ENCODE measurements at places on chromosomes 11 and 22. TPM values are rescaled to one million over a fixed set of nuclear protein-coding genes. Genes with fewer than 3 reads are reported as not detected.

The SCN2B gene
- total RNA-seq, result not detected

The OR4A16 gene
- total RNA-seq, result not detected

The GLB1L2 gene
- 3.9 TPM for total RNA-seq

The OR2D2 gene
- 0.44 TPM for total RNA-seq

The APOL5 gene
- total RNA-seq, result not detected

The GGTLC2 gene
- not detected for total RNA-seq

The KRTAP5-10 gene
- not detected for total RNA-seq

The DEUP1 gene
- not detected for total RNA-seq

The NCR3LG1 gene
- 0.80 TPM for total RNA-seq

The GAL3ST1 gene
- total RNA-seq, result not detected

The NAA40 gene
- total RNA-seq, result 13.7 TPM

The RIMBP3C gene
- 0.33 TPM for total RNA-seq

The LARGE1 gene
- total RNA-seq, result 0.39 TPM

The TREH gene
- total RNA-seq, result not detected

The NXPE1 gene
- total RNA-seq, result not detected

The LRRN4CL gene
- total RNA-seq, result not detected

The KBTBD4 gene
- total RNA-seq, result 18.4 TPM

The ROM1 gene
- total RNA-seq, result 1.5 TPM

The CDC42BPG gene
- total RNA-seq, result 0.28 TPM

The OR1S1 gene
- total RNA-seq, result not detected

The TBX1 gene
- not detected for total RNA-seq

The GAB4 gene
- not detected for total RNA-seq

The CRYBB3 gene
- 0.34 TPM for total RNA-seq

The ENTHD1 gene
- 0.70 TPM for total RNA-seq

The OR51I1 gene
- total RNA-seq, result not detected

The KRTAP5-9 gene
- 0.21 TPM for total RNA-seq

The C1QTNF5 gene
- total RNA-seq, result not detected

The KLHDC7B gene
- total RNA-seq, result 6.4 TPM

The OR52A1 gene
- not detected for total RNA-seq

The MYO18B gene
- total RNA-seq, result 0.53 TPM

The OR52N5 gene
- not detected for total RNA-seq

The NNMT gene
- total RNA-seq, result not detected

The FUT4 gene
- 4.9 TPM for total RNA-seq

The SLC6A5 gene
- not detected for total RNA-seq

The SPON1 gene
- total RNA-seq, result 0.41 TPM

The FIBIN gene
- not detected for total RNA-seq

The RASL10A gene
- total RNA-seq, result not detected

The RPS13 gene
- total RNA-seq, result 1,242 TPM

The RIMBP3B gene
- total RNA-seq, result 0.41 TPM

The SIRT3 gene
- total RNA-seq, result 23.3 TPM

The GRIA4 gene
- not detected for total RNA-seq

The CASP1 gene
- total RNA-seq, result 23.7 TPM

The DERL3 gene
- total RNA-seq, result 5.2 TPM

The OR8G1 gene
- not detected for total RNA-seq

The C22orf31 gene
- not detected for total RNA-seq

The SAA4 gene
- not detected for total RNA-seq

The OR52E8 gene
- total RNA-seq, result not detected

The GGT1 gene
- 32.4 TPM for total RNA-seq

The CD3D gene
- total RNA-seq, result 331 TPM

The FKBP2 gene
- 19.9 TPM for total RNA-seq

The OR8A1 gene
- total RNA-seq, result not detected

Data from activated CD4-positive, alpha-beta T cell treated with anti-CD3 and anti-CD28 coated beads for 36 hours (primary cell).